ENCODE measurements at places on chromosomes 3 and 15.

DNA sequence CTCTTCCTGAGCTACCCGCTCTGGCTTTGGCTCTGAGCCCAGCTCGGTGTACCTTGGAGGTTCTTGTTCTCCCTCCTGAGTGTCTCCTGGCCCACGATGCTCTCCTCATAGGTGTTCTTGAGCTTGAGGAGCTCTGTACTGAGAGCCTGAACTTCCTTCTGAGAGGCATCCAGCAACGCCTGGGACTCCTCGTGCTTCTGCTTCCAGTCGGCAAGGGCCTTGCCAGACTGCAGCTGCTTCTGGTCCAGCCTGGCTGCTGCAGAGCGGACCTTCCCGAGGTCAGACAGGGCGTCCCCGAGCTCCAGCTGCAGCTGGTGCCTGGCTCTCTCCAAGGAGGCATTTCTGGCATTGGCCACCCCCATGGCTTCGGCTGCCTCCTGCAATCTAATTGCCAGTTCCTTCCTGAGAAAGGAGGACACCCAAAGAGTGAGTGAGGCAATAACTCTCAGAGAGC is 99.8 kb downstream of the MYH15 start:
- no peak for DNase-seq

GRCh38 chr3:186588632-186589031 is 18.1 kb downstream of the DNAJB11 start:
- DNase-seq, result no peak

GRCh38 chr15:92664178-92664900 is 8.8 kb upstream of the FAM174B start:
- DNase-seq, result no peak

GRCh38 chr15:67836477-67836876 is 3.4 kb downstream of the RNU6-1 start:
- DNase-seq, result peak; percentile 53

GRCh38 chr3:187183210-187183862 is 13.9 kb upstream of the RTP1 start:
- DNase-seq, result no peak

GRCh38 chr3:39982665-39983357 is 173.4 kb downstream of the MYRIP start:
- no peak for DNase-seq

GRCh38 chr3:19598870-19599269 is 335.1 kb downstream of the EFHB start:
- DNase-seq, result no peak

- no peak for DNase-seq
These were observed 101.4 kb downstream of the TNIK start for GRCh38 chr3:171358881-171359198.

DNA sequence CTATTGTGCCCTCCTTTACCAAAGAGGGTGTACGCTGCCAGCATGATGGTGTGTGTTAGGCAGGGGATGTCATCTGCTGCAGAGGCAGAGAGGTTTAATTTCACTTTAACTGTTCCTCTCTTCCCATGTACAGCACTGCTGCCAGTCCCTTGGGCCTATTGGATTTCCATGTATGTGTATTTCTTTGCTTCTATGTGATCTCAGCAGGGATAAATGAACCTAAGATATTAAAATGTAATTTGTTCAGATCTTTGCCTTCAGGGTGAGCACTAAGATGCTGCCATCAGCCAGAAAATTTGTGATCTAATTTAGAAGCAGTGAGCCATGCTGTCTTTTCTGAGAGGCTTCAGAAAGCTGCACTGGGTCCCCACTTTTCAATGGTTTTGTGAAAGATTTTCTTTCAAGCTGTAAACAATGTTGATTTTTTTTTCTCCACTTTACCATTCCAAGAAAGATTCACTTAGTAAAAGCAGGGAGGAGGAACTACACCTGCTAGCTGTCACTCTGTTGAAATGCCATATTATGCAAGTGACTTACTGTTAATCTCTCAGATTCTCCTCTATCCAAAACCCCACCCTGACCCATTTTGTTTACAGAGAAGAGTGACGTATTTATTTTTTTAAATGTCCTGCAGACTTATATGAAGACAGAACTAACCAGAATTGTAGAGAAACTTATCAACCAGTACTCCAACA is 261.9 kb downstream of the TBL1XR1 start:
- DNase-seq, result no peak

DNA sequence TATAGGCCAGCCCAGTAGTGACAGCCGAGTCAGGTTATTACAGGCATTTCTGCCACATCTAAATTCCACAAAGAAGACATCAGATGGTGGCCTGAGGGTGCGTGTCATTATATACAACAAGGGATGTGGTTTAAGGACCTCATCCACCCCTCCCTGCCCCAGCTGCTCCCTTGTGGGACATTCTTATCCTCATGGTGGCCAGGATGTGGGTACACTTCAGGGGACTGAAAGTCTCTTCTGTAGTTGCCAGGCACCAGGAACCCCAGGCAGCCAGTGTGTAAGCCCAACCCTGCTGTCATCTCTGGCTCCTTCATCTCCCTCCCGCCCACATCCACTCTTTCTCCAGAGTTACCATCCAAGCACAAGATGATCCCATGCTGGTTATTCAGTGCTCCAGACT is 224.9 kb upstream of the TOPAZ1 start:
- DNase-seq, result no peak

DNA sequence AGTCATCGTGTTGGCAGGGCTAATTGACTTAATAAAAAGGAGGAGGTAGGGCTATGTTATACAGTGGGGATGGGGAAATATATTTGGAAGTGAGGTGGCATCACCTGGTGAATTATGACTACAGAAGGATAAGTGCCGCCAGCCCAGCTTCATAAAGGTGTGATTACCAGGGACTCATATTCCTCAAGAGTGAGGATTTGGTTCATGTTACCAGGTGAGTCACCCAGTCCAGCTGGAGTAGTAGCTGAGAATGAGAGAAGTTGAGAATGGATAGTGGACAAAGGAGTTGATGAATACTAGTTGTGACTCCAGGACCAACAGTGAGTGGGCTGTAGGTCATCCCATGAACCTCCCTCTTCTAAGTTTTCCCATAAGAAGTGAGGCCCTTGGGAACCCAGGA is 143.0 kb upstream of the GALNT15 start:
- DNase-seq, result no peak

DNA sequence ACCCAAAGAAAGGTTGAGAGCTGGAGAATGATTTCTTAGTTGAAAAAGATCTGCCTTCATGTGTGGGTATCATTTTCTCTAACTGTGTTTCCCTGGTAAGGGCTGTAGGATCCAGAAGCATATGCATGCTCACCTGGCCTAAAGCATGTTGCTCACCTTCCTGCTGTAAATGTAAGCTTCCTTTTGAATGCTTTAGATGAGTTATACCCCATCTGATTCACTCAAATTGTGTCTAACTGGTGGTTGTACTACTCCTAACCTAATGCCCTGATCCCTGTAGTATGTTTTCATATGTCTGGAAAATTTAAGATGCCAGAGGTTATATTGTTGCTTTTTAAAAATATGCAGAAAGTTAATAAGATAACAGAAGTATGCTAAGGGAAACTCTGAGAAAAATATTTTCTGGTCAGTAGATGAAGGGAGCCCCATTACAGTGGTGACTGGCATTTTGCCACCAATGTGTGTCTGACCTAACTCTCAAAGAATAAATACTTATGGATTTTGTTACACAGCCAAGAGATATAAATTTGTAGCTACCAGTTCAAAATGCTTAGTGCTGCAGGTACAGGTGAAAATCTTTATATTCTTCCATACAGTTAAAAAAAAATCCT is 7.7 kb downstream of the FILIP1L start:
- DNase-seq, result no peak

DNA sequence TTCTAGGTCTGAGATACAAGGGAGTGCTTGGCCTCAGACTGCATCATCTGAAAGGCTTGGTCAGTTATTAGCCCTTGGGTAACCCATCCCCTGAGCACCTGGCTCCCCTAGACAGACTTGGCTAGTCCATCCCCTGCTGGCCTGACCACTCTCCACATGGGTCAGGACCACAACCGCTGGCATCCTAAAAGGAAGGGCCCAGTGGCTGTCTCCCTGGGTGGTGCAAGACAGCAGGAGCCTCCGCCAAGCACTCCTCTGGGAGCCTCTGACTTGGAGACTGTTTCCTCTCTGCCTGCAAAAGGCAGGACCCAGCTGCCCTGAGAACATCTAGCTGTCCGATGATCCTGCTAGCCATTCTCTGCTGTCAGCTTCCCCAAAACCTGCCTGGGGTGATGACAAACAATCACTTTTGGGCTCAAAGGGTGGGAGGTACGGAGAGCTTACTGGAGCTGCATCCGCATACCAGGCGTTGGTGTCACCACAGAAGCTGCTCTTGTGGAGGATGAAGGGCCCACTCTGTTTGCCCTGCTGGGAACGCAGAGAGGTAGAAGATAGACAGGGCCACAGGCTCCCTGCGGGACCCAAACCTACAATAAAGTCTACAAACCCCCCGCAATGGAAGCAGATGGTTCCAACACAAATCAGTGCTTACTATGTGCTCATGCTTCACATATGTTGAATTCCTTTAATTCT is 108.0 kb upstream of the PRR20G start:
- DNase-seq, result no peak

- DNase-seq, result peak; percentile 51
These were observed 1.5 kb upstream of the RBM15B start for GRCh38 chr3:51389423-51390183.

GRCh38 chr3:60322298-60322856 is 928.9 kb downstream of the FHIT start:
- no peak for DNase-seq

- DNase-seq, result no peak
These were observed 17.6 kb upstream of the LINGO1 start for GRCh38 chr15:77650265-77650664.

- DNase-seq, result no peak
These were observed 183.8 kb upstream of the KCNMB2 start for GRCh38 chr3:178352326-178353005.

- DNase-seq, result no peak
These were observed 58.4 kb downstream of the DNASE1L3 start for GRCh38 chr3:58152225-58153015.

DNA sequence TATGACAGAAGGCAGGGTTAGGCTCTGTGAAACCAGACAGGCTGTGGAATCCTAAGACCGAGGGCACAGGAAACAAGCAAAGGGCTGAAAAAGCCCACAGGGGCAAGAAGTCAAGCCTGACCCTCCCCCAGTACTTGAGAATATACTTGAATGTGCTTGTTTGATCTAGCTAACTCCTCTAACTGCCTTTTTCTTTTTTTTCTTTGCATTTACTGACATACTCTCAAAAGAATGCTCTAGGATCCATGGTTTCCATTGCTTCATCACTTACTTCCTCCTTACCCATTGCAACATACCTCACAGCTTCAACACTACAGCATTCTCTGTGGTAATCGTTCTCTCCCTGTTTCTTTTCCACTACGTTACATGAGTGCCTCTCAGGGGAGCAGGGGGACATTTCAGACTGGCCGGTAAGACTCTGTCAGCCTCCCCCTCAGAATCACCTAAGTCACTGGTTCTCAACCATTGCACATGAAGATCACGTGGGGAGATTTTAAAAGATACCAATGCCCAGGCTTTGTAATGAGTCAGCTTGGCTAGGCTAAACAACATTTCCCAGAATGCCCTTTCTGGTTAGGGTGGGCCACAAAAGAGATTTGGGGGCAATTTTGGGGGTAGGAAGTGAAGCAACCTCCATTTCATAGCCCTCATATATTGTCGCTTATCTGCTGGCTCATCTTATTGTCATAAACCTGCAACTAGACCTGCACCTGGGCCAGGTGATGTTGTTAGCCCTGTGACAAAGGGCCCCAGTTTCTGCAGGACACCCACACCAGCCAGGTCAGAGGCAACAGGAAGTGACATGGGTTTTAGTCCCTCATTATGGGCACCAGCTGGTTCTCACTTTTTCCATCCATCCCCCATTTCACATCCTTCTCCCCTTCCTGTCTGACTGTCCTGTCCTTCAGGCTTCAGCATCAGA is 24.6 kb upstream of the RSL24D1 start:
- no peak for DNase-seq

GRCh38 chr15:67132276-67132675 is 66.9 kb downstream of the SMAD3 start:
- no peak for DNase-seq

- no peak for DNase-seq
These were observed 284 bp upstream of the TSC22D2 start for GRCh38 chr3:150407808-150408220.
